Uterine smooth muscle cell (primary cell): ENCODE measurements at places on chromosomes 7 and 10. TPM values are rescaled to one million over a fixed set of nuclear protein-coding genes. Genes with fewer than 3 reads are reported as not detected.

The H2BK1 gene
- total RNA-seq = not detected in 2 replicates

The ZFAND2A gene
- 8.1 and 20.5 TPM in 2 replicates for total RNA-seq

The FOXI2 gene
- not detected in 2 replicates for total RNA-seq

The NUTM2B gene
- 0.22 and 0.37 TPM in 2 replicates for total RNA-seq

The ANKRD1 gene
- 0.75 and 1.00 TPM in 2 replicates for total RNA-seq
